ENCODE measurements at places on chromosomes 7 and 10.

DNA sequence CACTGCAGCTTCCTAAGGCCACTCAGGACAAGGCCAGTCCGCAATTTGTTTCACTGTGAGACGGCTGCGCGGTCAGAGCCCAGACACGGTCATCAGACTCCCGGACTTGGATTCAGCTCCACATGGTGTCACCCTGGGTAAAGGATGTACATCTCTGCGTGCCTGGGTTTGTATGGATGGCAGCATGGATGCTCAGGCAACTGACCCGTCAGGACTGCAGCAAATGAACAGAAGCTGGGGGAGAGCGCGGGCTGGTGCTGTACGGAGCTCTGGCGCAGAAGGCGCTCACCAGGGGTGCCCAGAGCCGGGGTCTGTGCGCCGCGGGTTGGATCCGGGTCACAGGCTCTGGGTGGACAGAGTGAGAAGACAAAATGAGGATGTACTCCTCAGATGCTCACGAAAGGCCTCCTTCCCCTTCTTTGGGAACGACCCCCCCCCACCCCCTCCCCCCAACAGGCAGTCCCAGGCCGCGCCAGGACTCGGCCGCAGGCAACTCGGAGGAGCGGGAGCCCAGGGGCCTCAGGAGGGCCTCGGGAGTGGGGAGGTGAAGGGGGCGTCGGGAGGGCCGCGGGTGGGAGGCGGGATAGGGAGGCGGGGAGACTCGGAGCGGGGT lies 92.4 kb downstream of the CXCL12 start:
- no peak for DNase-seq

DNA sequence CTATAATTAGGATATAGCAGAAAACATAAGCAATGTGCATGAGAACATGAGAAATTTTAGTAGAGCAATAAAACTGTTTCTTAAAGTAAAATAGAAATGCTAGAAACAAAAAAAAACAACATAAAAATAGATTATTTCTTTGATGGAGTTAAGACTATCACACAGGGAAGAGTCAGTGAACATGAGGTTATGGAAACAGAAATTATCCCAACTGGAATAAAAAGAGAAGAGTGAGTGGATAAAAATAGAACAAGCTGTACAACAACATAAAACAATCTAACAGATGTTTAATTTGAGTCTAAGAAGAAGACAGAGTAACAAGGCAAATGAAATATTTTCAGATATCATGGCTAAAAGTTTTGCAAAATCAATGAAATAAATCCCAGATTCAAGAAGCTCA lies 7.5 kb upstream of the OR6B1 start:
- DNase-seq = no peak

- no peak for DNase-seq
Measured at GRCh38 chr7:3280946-3281656, 20.0 kb upstream of the SDK1 start.

DNA sequence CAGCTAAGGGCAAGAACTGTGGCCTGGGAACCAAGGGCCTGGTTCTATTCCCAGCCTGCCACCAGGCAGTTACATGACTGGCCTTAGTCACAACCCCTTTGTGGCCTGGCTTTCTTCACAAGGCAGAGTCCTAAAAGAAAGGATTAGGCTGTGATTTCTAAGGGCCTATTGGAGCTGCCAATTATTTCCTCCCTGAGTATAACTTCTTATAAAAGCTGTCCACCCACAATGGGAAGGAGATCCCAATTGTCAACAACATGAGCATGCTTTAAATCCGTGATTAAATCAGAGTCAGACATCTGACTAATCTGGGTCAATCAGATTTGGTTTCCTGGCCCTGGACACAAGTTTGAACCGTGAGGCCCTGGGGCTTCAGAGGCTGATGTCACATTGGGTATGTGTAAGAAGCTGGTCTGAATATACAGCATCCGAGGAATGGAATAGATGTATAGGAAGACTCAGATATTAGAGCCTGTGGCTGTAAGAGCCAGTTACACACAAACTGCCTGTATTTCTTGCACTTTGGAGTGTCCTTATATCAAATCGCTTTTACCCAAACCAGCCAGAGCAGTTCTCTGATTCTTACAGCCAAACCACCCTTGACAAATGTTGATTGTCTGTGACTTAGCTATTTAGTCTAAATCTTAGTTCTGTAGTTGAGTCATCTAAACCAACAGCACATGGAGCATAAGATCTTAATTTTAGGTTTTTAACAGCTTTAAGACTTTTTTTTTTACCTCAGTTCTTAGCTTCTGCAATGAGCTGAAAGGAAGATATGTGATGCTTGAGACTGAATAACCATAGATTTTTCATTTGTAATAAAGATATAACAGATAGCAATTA lies 61.3 kb downstream of the ABCB4 start:
- DNase-seq = no peak

DNA sequence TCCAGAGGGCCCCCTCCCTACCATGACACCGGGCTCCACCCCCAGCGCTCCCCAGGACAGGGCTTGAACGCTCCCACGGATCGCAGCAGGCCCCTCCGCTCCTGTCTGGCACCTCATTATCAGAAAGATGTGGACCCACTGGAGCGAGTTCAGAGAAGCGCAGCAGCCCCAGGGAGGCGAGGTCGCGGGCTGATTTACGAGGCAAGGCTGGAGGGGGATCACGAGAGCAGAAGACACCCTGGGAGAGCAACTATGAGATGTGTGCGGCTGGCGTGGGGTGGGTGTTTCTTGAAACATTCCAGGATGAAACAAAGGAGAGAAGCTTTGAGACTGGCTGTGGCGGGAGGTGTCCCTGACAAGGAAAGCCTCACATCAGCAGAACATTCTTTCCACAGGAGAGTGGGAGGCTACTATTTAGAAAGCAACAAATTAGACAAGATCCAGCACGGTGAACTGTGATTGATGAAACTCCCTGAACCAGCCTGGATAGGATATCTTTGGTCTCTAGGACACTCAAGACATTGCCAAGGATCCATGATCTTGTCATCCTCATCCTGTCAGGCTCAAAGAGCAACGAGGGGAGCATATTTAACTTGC lies 66.0 kb downstream of the JCAD start:
- no peak for DNase-seq

GRCh38 chr7:102079140-102080018 lies 207.3 kb upstream of the SH2B2 start:
- DNase-seq = no peak

- DNase-seq = no peak
Measured at GRCh38 chr10:86160890-86161585, 205.6 kb downstream of the GRID1 start.

- no peak for DNase-seq
Measured at GRCh38 chr10:6218692-6219493, 16.2 kb downstream of the PFKFB3 start.

DNA sequence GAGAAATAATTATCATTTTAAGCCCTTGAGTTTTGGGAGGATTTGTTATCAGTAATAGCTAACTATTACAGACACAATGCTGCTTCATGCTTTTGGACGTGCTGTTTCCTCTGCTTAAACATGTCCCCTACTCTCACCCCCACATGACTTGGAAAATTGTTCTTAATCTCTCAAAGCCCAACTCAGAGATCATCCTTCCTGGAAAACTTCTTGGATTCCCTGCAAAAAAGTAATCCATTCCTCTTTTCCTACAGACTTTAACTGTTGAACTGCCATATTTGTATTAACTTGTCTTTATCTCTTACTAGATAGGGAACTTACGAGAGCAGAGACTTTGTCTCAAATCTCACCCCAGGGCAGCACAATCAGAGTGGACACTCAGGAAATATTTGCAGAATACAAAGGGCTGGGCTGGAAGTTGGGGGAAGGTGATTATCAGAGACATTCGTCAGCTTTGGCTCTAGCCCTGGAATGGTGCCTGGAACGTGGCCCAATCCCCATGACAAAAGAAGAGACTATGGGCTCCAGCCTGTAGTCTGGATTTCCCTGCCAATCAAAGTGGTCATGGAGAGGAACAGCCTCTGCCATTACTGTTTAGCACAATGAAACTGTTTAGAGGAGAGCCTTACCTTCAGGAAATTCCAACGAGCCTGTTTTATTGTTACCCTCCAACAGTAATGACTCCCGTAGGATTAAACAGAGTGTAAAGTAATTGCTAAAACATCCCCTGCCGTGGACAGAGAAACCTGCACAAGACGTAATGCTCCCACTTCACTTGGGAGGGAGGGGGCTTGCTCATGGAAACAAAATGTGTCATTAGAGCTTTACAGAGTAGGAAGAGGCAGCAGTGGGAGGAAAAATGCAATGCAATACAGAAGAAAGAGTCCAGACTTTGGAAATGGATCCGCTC lies 140.4 kb upstream of the AUTS2 start:
- no peak for DNase-seq

DNA sequence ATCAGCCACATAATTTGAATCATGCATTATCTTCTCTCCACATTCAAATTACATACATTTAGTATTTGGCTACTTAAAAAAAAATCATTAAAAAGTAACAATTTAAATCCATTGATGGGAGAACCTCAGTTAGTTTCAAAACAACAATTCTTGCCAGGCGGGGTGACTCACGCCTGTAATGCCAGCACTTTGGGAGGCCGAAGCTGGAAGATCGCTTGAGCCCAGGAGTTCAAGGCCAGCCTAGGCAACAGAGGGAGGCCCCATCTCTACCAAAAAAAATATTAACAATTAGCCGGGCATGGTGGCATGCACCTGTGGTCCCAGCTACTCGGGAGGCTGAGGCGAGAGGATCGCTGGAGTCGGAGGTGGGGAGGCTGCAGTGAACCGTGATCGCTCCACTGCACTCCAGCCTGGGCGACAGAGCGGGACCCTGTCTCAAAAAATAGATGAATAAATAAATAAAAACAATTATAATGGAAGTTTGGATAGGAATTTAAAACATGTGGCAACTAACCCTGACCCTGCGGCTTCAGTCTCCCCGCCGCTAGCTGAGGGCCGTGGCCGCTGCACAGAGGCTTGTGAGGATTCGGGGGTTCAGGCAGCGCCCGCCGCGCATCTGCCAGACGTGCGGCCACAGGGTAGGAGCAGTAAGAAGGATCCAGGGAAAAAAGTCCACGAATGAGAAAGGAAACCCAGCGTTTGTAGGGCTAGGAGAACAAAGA lies 1.1 kb upstream of the CSGALNACT2 start:
- DNase-seq = no peak

DNA sequence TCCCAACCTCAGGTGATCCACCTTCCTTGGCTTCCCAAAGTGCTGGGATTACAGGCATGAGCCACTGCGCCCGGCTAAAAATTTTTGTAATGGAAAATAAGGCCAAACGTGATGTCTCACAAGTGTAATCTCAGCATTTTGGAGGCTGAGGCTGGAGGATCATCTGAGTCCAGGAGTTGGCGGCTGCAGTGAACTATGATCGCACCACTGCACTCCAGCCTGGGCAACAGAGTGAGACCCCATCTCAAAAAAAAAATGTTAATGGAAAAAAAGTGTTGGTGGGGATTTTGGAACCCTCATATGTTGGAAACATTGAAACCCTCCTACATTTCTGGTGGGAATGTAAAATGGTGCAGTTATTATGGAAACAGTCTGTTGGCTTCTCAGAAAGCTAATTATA lies 2.7 kb upstream of the SRPK2 start:
- DNase-seq = no peak

GRCh38 chr7:43583424-43584194 lies 701 bp downstream of the STK17A start:
- DNase-seq = peak; percentile 22

DNA sequence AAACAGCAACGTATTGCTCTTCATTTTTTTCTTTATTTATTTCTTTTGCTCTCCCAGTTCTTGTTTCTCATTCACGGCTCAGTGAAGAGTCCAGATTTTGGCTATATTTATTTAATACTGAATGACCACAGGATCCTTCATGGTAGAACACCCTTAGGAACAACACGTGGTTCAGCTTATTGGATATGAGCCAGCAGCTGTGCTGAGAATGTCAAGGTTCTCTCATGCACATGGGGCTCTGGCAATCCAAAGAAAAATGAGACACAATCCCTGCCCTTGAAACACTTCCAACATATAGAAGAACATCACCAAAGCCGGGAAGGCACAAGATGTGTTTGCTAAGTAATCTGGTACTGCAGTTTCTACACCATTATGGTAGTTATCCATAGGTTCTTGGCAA lies 852.9 kb downstream of the SORCS1 start:
- DNase-seq = no peak

GRCh38 chr7:12207046-12207445 lies 4.0 kb upstream of the TMEM106B start:
- no peak for DNase-seq

DNA sequence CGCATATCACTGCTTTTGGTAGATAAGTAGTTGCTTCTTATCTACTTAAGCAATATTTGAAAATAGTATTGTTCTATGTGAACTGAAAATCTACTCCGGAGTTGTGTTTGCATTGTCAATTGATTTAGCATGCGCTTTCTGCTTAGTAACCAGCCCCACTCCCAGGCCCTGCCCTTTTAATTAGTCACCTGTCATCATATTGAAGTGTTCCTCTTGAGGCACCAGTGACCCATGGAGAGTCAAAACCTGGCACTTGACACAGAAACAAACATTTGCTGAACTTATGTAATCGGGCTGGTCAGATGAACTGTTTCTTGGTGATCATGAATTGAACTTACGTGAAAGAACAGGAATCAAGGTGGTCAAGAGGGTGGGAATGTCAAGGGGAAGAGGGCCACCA lies 27.8 kb upstream of the CDHR3 start:
- peak; percentile 74 for DNase-seq

GRCh38 chr7:78148166-78148894 lies 349.8 kb downstream of the PHTF2 start:
- DNase-seq = no peak

DNA sequence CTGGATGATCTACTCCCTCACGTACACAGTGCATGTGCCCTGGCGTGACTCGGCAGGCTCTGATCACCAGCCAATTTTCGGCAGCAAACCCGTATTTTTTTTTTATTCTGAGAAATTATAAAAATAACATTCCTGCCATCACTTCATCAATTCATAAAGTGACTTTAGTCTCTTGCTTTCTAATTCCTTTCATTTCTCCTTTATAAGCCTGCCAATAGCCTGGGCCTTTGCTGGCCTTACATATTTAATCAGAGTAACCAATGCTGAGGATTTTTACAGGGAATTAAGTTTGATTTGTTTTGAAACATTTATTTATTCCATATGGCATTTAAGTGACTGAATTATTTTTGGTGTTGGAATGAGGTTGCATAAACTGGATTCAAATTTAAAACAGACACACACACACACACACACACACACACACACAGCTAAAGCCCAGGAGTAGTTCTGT lies 140.8 kb downstream of the ETV1 start:
- no peak for DNase-seq

DNA sequence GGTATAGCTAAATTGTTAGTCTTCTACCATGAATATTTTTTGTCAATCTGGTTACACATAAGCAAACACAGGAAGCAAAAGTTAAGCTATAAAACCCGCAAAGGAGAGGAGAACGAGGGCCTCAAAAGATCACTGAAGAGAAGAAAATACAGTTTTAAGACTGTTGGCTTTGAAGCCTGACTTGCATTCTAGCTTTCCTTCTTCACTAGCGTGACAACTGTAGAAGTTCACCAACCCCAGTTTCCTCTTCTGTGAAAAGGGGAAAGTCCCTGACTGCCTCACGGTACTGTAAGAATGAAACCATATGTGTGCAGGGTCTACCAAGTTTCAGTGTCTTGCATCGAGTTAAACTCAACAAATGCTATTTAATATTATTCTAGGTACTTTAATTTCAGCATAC lies 7.5 kb upstream of the LRRN3 start:
- DNase-seq = no peak

- DNase-seq = no peak
Measured at GRCh38 chr10:99870123-99870730, 87.8 kb downstream of the ABCC2 start.

GRCh38 chr7:149334930-149335329 lies 72.9 kb downstream of the ZNF783 start:
- no peak for DNase-seq

GRCh38 chr7:106285855-106286492 lies 1.2 kb upstream of the NAMPT start:
- no peak for DNase-seq

Measured in NCI-H748 treated with DMSO at 0.1 percent for 48 hours (cell line).